ENCODE measurements at places on chromosomes 3 and 15.

DNA sequence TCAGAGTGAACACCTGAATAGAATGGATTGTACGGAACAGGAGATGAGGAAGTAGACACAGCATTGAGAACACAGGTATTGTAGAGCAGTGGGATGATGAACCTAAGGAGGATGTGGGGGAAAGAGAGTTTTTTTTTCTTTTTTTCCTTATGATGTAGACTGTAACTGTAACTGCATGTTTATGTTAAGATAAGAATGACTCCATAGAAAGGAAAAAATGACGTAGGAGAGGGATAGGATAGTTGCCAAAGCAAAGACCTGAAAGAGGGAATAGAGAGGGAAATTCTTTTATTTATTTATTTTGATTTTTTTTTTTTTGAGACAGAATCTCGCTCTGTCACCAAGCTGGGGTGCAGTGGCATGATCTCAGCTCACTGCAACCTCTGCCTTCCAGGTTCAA is 33.2 kb downstream of the APH1B start:
- no peak for DNase-seq

GRCh38 chr3:150798122-150798618 is 35.2 kb upstream of the SIAH2 start:
- no peak for DNase-seq

- no peak for DNase-seq
Measured at GRCh38 chr15:47573673-47574072, 143.6 kb upstream of the SEMA6D start.

- no peak for DNase-seq
Measured at GRCh38 chr15:61069394-61070075, 159.6 kb downstream of the RORA start.

- no peak for DNase-seq
Measured at GRCh38 chr3:148958696-148959095, 32.6 kb upstream of the GYG1 start.

DNA sequence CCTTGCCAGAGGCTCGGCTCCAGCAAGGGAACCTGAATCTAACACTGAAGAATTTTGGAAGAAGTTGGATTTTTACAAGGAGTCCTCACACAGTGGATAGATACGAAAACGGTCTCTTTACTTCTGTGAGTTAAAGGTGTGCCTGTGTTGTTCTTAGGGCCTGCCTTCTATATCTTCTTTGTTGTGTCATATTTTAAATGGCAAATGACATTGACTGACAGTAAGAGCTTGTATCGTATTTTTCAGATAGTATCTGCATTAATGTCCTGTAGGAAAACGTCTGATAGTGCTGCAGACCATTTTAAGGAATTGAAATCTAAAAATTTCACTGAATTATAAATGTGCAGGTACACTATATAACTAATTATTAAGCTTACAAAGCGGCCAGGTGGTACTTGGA is 56.3 kb downstream of the PTPRG start:
- no peak for DNase-seq

- DNase-seq, result no peak
Measured at GRCh38 chr15:95557226-95558046, 773.1 kb upstream of the NR2F2 start.

- no peak for DNase-seq
Measured at GRCh38 chr15:31298707-31299172, 27.9 kb upstream of the KLF13 start.

DNA sequence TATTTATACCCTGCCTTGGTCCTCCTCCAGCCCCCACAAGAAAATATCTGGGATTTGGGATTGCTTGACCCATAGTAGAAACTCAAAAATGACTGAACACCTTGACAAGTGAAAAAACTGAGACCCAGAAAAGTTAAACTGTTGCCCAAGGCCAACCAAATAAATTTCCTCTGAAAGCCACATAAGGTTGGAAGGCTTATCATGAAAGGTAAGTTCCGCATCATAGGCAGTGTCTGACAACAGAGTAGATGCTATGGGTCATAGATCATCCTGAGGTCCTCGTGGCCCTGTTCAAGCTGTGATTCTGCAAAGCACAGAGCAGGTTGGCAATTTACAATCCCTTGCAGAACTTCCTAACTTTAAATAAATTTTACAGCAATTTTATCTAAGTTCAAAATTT is 140.8 kb upstream of the TSC22D2 start:
- DNase-seq, result no peak

GRCh38 chr15:40844696-40845030 is 815 bp downstream of the SPINT1 start:
- DNase-seq, result peak; percentile 32

- no peak for DNase-seq
Measured at GRCh38 chr3:170864525-170865208, 5.3 kb downstream of the RPL22L1 start.

DNA sequence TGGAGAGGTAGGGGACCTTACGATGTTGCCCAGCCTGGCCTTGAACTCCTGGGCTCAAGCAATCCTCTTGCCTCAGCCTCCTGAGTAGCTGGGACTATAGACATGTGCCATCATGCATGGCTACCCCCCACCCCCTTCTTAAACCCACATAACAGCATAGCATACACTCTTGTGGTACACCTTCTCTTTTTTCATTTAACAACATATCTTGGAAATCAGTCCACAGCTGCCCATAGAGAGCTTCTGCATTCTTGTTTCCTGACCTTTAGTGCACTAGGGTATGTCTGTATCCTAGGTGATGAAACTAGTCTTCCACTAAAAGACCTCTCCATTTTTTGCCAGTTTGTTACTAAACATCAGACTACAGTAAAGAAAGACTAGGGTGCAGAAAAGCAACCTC is 33.0 kb downstream of the SLC28A1 start:
- DNase-seq, result no peak

DNA sequence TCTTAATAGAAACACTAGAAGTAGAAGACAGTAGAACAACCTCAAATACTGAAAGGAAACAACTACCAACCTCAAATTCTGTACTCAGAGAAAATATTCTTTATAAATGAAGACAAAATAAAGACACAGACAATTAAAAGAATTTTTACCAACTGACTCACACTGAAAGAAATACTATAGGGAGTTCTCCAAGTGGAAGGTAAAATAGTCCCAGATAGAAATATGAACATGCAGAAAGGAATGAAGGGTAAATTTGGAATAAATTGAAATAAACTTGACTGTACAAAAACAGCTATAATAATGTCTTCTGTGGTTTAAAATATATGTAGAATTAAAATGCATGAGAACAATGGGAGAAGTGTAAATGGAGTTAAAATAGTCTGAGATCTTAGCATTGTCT is 36.7 kb upstream of the CCDC174 start:
- no peak for DNase-seq

DNA sequence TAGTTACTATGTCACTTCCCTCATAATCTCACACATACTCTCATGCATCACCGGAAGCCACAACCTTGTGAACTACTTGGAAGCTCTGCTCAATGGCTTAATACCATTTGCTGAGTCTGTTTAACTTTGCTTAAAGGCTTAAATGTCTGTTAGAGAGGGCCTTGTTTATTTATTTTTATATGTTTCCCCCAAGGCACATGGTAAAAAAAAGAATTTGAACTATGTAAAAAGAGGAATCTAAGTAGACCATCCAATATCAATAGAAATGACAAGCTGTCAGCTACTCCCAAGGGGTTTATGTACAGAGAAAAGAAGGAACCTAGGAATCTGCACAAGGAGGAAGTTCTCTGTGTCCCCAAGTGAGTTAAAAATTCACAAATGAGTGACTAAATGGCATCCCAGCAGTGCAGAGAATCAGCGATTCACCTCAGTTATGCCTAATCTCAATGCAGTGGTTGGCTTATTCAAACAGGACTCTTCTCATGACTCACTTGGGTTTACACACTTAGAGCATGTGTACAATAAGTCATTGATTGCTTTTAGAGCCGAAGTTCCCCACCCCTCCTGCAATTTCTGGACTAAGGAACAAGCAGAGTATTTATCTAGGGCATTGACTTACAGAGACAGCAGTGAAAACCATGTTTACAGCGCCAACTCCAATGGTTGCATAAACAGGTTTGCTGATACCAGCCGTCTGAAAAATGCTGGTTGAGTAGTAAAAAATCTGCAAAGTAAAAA is 24.4 kb downstream of the SLC2A2 start:
- no peak for DNase-seq

DNA sequence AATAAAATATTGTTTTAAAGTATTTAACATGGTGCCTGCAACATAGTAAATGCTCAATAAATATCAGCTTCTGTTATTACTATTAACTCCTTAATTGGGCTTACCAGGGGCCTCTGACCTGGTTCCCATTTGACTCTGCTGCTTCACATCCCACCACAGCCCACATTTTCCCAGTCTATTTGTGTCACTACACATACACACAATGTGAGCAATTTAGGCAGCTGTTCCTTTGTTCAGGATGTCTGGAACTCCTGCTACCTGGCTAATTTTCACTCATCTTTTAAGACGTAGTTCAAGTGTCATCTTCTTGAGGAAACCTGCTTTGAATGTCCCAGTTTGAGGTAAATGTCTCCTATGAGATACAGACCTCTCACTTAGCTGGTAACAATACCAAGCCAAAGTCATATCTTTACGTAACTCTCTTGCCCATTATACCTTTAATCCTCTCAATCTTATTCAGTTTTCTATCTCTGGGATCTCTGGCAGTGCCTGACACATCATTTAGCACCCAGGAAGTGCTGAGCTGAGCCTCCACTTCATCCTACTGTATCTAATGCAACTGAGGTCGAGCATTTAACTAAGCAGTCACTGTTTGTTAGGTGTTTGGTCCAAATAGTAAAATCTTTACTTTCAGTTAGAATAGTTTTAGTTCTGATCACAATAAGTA is 4.4 kb downstream of the TGFBR2 start:
- no peak for DNase-seq

DNA sequence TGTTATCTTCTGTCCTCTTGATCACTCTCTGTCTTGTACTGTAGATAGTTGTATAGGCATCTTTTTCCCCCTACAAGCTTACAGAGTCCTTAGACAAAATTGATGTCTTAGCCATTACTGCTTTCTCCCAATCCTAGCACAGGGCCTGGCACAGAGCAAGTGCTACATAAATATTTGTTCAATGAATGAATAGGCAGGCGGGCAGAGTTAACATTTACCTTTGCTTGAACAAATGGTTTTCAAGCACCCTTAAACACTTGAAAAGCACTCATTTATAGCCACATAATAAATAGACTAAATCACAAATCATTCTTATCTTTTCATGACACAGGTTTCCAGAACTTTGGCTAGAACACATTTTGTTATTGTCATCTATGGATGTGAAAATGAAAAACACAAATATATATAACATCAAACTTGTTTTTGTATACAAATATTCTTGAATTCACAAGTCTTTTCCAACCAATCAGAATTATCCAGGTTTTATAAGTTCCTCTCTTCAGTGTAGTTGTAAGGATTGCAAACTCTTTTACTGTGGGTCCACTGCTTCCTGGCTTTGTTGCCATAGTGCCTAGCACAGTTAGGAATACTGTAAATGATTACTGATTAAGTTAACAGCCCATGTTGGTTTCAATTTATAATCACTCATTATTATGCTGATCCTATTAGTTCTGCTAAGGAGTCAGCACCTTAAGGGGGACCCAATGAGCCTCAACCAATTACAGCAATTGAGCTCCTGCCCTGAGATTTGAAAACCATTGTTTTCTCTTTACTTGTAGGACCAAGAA is 61.9 kb downstream of the ISL2 start:
- DNase-seq, result no peak

DNA sequence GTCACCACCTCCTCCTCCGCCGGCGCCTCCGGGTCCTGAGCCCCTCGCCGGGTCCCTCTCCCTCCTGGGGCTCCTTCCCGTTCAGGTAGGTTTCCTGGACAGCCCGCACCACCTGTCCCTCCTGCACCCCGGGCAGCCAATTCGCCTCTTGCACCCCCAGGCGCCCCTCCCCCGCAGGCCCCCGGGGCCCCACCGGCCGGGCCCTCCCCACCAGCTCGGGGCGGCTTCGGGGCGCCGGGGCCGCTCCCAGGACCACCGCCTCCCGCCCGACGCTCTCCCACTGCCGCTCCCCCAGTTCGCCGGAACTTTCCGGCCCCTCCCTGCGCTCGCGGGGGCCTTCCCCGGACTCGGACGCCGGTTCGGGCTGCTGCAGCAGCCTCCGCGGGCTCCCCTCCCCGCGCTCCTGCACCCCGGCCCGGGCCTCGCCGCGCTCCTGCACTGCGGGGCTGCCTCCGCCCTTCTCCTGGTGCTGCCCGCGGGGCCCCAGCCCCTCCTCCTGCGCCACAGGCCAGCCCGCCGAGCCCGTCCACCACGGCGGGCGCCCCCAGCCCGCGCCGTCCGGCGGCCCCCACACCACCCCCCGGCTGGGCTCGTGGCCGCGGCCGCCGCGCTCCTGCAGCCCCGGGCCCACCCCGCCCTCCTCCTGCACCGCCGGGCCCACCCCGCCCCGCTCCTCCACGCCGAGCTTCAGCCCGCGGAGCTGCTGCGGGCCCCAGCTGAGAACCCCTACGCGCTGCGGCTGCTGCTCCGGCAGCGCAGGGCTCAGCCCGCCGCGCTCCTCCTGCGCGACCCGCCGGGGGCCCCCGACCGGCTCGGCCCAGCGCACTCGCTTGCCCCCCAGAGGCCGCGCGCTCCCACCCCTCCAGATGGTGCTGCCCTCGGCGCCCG is 587 bp upstream of the TNK2 start:
- DNase-seq, result peak; percentile 29

- no peak for DNase-seq
Measured at GRCh38 chr15:74777769-74778598, 3.9 kb upstream of the CSK start.

GRCh38 chr3:194061421-194062030 is 74.4 kb upstream of the HES1 start:
- no peak for DNase-seq

DNA sequence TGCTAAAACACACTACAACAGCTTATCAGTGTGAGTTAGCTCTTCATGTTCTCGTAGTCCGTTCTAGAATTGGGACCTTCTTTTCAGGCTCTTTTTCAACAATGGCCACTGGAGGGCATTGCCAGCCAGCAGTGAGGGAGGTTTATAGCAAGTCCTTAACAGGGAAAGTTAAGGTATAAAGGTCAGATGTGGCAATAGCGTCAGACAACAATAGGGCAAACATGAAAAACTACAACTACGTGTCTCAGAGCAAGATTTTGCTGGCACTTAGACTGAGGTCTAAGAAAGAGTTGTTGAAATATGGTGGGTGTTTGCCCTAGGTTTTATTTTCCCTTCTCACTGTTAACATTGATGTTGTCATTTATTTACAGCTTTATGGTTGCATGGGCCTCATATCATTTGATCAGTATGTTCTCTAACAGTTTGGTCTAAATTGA is 161.4 kb downstream of the GMNC start:
- no peak for DNase-seq

GRCh38 chr3:46857485-46858341 is 5.5 kb downstream of the MYL3 start:
- no peak for DNase-seq

GRCh38 chr3:154018100-154018696 is 103.0 kb upstream of the ARHGEF26 start:
- peak; percentile 11 for DNase-seq

- no peak for DNase-seq
Measured at GRCh38 chr3:113552851-113553250, 20.5 kb downstream of the SIDT1 start.

DNA sequence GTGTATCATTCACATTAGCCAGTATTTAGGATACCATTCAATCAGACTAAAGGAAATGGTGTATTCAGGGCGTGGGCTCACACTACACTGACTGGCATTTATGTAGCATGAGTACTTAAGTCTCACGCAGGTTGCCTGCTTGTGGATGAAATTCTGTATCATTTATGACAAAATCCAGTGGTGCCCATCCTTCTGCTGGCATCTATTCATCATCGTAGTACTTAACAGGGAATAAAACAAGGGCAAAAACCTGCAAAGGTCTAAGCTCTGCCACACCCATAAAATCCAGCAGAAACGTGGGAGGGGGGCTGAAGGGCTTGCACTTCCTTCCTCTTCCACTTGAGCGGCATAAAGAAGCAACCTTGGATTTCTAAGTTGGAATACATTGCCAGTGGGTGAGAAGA is 2.7 kb downstream of the GAP43 start:
- no peak for DNase-seq

Data from stimulated activated CD4-positive, alpha-beta T cell treated with anti-CD3 and anti-CD28 coated beads, Interleukin-1b, Interleukin-23, amount 100 ng/mL, for 4 hours (primary cell).